NCI-H1092 (cell line): ENCODE measurements at places on chromosomes 4 and X.

- no peak for DNase-seq
These were observed 19.9 kb upstream of the TRIM61 start for GRCh38 chr4:164997324-164997723.

- DNase-seq: no peak
These were observed 33.4 kb upstream of the SPON2 start for GRCh38 chr4:1205586-1206298.

DNA sequence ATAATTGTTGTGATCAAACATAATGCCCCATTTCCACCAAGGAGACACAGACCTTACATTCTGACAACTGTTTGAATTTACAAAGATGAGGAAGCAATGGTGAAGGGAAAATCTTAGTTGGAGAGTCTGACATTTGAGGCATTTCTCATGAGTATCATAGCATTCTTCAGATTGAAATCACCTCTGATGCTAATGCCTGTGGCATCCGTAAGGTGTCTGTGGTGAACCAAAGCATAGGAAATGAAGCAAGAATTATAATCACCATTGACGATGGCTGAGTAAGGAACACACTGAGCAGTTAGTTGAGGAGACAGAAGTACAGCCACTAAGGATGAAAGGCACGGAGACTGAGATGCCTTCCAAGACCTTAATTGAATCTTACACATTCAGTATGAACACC is 575.7 kb downstream of the TRIML1 start:
- no peak for DNase-seq

DNA sequence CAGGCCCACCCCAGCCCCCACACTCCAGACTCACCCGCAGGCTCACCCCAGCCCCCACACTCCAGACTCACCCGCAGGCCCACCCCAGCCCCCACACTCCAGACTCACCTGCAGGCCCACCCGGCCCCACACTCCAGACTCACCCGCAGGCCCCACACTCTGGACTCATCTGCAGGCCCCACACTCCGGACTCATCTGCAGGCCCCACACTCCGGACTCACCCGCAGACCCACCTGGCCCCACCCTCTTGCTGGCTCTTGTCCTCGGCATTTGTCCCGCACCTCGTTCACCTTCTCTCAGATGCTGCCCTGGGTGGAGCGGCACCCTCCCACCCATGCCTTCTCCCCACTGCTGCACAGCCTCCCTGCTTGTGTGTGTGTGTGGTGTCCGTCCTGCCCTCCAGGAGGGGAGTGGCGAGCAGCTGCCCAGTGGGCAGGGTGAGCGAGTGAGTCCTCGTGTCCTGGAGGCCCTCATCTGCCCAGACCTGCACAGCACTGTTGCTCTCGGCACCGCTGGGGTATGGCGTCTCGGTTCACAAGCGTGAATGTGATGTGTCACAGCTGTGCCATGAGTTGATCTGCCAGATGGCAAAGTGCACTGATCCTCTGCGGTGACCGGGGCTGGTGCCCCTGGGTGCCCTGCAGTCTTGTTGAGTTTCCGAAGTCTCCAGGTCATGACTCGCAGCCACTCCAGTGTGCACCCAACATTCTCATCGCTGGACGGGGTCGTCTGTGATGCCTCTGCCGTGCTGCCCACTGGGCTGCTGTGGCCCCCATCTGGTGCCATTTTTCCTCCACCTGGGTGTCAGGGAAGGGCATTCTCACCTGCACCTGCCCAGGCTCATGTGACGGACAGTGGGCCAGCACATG is 27.7 kb downstream of the MAEA start:
- no peak for DNase-seq

DNA sequence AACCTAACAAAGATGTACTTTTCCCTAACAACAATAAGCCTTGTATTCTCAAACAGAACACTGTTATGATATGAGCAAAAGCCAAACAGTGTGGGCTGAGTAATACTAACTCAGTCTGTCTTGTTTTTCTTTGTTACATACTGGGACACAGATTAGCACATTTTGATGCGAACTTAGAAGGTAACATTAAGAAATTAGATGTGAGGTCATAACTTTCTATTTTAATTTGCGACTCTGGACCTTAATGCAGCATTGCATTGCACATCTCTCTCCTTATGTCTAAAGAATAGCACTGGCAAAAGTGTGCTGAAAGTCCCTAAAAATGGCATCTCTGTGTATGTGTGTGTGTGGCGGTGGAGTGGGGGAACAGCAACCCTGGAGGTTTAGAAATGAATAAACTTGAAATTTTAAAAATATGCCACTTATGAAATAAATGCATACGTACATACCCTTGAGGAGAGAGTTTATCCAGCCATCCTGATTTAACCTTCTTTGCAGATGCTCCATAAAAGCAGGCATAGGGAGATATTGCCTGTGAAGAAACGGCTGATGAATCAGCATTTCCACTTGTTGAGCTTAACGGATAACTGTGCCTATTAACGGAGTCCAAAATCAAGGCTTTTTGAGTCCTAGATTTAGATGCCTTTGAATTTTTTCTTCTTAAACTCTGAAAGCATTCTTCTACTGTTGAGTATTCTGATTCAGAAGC is 34.2 kb downstream of the ARAP2 start:
- no peak for DNase-seq
